ENCODE measurements at places on chromosomes 6 and 20.

GRCh38 chr20:61874421-61875068 lies 191.1 kb downstream of the TAF4 start:
- no peak for DNase-seq

DNA sequence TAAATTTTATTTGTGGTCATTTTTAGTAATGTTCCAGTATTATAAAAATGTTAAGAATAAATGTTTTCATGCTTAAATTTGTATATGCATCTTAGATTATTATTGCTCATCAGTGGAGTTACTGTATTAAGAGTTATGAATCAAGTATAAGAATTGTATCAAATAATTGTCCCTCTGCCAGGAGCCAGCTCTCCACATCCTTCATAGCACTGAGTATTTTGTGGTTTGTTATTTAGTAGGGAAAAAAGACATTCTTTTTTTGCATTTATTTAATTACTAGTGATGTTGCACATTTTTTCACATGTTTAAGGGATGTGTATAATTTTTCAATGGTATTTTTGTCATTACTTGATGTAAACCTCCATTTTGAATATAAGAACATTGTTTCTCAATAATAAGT lies 102.0 kb downstream of the ADGRB3 start:
- no peak for DNase-seq

GRCh38 chr6:138377844-138378243 lies at the start of gene SMIM28:
TSS of gene SMIM28 (plus strand) at chr6:138377905. CDS start at chr6:138378073, 168 bp downstream.
- DNase-seq, result no peak

DNA sequence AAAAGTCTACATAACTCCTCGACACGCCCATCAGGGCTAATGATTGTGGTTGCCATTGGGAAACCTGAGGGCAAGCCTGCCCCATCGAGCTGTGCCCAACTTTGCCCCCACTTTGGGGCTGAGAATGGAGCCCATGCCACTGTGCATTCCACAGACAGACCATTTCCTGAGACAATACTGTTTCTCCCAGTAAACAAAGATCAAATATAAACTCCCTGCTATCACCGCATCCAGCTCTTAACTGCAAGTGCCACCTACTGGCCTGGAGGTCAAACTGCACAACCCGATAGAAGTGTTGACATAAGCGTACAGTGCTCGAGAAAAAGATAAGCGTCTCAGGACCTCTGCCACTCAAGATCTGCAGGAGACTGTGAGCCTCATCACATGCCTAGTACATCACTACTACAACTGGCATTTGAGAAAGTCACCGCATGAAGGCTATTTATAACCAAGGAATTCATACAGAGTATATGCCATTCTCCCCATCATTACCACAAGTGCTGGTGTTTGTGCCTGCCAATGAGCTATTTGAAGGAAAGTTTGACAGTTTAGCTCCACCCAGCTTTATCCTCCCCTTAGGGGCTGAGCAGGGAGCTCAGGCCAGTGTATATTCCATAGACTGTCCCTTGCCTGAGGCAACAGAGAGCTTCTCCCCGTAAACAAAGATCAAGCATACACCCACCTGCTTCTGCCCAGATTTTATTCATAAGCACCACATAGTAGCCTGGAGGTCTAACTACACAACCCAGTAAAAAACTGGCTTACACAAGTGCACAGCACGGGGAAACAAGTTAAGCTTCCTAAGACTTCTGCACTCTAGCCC lies 4.5 kb upstream of the DEFB126 start:
- DNase-seq, result no peak

DNA sequence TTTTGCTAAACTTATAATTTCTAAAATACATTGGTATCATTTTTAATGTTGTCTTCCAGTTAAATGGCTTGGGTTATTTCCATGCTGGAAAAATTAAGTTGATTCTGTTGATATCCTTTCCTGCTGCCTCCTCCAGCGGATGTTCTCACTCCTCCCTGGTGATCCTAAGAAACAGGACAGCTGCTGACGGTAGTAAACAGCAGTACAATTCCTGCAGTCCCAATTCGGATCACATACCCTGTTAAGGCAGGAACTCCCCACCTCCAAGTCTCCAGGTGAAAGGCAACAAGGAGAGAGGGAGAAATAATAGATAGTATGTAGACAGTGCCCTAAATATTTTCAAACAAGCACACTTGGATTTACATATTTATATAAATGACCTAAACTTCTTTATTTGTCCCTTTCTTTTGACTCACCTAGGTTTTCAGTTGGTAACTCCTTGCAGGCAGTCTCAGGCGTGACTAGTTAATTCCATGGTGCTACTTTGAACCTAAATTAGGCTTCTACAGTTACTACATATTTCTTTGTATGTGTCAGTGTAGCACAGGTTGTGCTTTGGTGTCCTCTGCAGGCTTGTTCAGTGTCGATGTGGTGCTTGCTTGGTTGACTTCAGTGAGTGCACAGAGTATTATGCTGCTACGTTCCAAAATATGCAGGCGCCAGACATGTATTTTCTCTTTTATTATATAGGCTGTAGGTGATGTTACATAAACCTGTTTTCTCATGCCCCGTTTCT lies 126.0 kb downstream of the ADGRB3 start:
- DNase-seq, result no peak

DNA sequence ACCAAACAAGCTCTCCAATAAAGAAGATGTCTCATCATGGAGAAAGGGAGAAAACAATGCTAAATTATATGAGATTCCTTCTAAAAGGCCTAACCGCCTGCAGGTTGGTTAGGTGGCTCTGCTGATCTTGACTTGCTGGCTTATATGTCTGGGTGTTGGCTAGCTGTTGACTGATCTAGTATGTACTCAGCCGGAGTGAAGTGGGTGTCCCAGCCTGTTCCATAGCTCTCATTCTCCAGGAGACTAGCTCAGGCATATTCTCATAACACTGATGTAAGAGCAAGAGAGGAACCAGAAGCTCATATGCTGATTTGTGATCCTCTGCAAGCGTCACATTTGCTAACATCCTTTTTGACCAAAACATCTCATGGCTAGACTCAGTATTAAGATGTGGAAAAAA lies 473.0 kb downstream of the BMP2 start:
- DNase-seq, result no peak

DNA sequence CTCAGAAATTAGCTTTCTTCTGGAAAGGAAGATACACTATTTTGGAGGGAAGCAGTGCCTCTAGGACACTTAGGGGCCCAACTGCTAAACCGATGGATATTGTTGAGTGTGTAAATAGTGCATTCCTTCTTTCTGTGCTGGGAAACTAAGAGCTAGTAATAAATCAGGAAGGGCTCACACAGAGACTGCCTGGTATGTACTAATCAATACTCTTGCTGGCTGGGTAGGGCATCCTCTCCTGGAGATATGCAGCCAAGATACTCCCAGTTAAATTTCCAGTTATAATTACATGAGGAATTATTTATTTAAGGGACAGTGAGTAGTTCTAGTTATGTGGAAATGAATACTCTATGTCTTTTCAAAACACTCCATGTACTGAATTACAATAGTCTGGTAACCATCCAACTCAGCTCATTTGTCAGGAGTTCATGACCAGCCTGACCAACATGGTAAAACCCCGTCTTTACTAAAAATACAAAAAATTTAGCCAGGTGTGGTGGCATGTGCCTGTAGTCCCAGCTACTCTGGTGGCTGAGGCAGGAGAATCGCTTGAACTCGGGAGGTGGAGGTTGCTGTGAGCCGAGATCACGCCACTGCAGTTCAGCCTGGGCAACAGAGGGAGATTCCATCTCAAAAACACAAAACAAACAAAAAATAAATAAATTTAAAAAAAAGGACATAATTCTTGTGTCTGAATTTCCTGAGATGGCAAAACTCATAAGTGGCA lies 100.0 kb downstream of the OR2B2 start:
- no peak for DNase-seq

GRCh38 chr6:57434944-57435343 lies 117.5 kb downstream of the PRIM2 start:
- no peak for DNase-seq

DNA sequence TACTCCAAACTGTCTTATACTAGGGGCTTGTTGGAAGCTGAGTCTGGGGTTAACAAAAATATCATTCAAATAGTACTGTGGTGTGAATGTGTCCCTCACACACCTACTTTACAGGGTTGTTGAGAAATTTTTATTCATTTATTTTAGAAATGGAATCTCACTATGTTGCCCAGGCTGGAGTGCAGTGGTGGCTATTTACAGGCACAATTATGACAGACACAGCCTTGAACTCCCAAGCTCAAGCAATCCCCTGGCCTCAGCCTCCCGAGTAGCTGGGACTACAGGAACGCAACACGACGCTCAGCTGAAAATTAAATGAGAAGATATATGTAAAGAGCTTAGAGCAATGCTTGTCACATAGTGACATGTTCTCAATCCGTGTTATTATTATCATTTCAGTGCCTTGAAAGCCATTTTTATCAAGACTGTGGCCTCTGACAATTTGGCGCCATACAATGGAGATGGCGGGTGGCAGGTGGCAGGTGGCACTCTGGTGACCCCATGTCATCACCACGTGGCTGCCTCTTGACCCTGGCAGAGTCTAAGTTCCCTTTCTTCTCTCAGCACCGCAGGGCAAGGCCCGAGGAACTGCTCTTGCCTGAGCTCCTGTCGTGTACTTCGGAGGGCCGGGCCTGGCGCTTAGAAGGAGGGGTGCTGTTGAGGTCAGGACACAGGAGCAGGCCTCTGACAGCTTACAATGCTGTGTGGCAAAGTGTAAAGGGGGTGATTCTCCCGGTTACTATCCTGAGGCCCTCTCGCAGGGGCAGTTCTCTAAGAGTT lies 64.5 kb downstream of the STX11 start:
- no peak for DNase-seq

DNA sequence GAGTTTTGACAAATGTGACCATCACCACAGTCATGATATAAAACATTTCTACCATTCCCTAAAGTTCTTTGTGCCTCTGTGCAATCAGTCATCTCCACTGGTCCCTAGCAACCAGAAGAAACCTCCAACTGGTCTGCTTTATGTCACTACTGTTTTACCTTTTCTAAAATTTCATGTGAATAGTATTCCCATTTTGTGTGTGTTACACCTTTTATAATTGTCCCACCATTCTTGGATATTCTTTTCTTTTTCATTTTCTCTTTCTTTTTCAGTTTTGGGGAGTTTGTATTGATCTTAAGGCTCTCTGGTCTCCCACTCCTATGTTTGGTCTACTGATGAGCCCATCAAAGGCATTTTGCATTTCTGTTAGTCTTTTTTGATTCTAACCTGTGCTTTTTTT lies 95.4 kb downstream of the NCOA3 start:
- no peak for DNase-seq

GRCh38 chr6:7959453-7959852 lies 48.9 kb upstream of the TXNDC5 start:
- DNase-seq, result no peak

- no peak for DNase-seq
Observed at GRCh38 chr6:119446115-119446554, 96.6 kb upstream of the MAN1A1 start.

- DNase-seq, result no peak
Observed at GRCh38 chr6:109672175-109672574, 18.8 kb downstream of the AK9 start.

- DNase-seq, result no peak
Observed at GRCh38 chr6:153045271-153045670, 42.8 kb upstream of the MTRF1L start.

DNA sequence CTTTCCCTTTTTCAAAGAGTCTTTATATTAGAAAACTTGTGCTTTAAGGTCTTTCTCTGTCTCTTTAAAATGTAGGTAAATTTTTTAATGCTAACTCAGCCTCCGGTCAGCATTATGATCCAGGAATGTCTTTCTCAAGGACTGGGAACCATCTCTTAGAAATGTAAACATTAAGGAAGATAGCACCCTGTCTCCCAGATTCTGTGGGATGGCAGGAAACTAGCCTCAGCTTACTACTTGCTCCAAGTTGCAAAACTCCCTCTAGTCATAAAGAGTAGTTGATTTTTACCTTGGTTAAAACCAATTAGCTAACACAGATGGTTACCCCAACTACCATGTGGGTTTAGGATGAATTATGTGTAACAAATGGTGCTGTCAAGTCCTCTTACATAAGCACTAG lies 4.7 kb upstream of the TAAR1 start:
- no peak for DNase-seq

DNA sequence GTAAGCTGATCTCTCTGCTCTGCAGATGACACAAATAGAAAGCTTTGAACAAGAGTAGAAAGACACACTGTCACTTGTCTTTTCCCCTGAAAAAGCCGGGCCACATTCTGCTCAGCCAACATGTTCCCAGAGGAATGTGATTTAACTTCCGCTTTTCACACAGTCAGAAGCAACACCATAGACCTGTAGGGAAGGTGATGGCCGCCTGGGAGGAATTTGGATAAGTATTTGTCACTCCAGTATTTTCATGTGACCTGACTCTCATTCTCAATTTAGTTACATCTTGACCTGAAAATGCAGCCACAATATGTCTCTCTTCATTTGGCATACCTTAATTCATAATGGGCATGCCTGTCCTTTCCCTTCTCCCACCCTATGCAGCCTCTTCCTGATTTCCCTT lies 2.0 kb upstream of the GRM1 start:
- no peak for DNase-seq

DNA sequence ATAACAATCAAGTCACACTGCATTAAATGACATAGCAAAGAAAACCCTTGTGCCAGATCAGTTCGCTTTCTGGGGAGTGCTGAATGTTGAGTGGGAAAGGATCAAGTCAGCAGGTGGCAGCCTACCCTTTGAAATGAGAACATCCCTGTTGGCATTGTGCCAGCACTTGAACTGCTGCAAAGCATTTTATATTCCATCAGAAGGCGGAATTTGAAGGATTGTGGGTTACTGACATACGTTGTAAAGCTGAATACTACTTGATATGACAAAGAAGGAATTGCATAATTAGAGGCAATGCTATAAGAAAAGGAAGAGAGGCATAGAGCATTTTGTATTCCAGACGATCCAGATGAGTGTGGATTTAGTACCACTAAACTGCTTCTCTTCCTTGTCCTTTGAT lies 26.5 kb downstream of the BCKDHB start:
- no peak for DNase-seq

DNA sequence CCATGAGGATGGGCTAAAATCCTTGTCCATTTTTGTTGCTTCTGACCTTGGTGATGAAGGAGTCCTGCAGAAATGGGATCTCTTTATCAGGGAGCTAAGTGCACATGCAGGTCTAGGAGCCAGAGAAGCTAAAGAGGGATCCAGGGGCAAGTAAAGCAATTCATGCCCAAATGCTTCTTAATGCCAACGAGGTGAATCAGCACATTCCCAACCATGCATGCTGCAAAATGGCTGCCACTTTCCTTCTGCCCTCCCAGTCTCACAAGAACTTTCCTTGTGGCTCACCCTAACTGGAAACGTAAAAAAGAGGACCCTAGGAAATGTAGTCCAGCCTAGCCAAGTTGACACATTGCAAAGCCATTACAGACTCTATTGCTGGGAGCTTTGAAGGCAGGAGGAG lies 298.4 kb downstream of the MAFB start:
- no peak for DNase-seq

DNA sequence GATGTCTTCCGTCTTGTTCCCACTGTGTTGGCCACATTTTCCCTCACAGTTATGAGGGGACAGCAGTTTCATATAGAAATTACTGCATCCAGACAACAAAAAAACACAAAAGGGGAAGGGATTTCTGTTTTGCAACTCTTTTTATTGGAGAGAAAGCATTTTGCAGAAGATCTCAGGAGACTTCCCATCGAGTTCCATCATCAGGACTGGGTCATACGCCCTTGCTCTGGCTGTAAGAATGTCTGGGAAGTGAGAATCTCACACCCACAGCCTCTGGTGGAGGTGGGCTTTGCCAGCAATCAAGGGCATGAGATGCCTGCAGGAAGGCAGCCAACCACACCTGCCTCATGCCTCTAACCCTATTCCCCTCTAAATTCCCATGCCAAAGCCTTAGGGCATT lies 5.8 kb upstream of the IGF2R start:
- no peak for DNase-seq
